CD4-positive, alpha-beta T cell treated with Interleukin-21 for 1 hour (primary cell): ENCODE measurements at places on chromosomes 2 and 18.

- DNase-seq = no peak
These were observed 17.3 kb upstream of the ARHGAP25 start for GRCh38 chr2:68717305-68717661.

GRCh38 chr2:16026816-16027501, 86.6 kb downstream of the MYCN start:
- DNase-seq = no peak

- no peak for DNase-seq
These were observed 13.2 kb downstream of the MEMO1 start for GRCh38 chr2:31997653-31998052.

- no peak for DNase-seq
These were observed 10.2 kb upstream of the PTPN4 start for GRCh38 chr2:119749477-119750012.

GRCh38 chr2:215160081-215160480, 21.7 kb upstream of the ABCA12 start:
- no peak for DNase-seq

DNA sequence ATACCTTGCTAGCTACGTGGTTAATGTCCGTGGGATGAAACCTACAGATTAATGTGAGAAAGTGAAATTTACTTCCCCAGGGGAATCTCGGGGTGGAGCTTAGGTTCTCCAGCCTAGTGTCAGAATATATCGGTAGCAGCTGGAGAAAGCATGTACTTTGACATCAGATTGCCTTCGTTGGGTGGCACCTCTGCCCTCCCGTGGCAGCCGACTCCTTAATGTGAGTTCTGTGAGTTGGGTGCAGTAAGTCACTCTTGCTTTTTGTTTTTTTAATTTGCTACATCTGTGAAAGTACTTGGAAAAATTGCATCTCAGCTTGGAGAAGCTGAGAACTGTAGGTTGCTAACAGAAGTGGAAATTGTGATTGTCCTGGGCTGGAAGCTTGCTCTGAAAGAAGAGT, 3.6 kb downstream of the KLF11 start:
- no peak for DNase-seq

- DNase-seq = no peak
These were observed 33.4 kb upstream of the PNO1 start for GRCh38 chr2:68124321-68124720.

GRCh38 chr2:43727634-43728014, 46.2 kb upstream of the DYNC2LI1 start:
- DNase-seq = no peak

DNA sequence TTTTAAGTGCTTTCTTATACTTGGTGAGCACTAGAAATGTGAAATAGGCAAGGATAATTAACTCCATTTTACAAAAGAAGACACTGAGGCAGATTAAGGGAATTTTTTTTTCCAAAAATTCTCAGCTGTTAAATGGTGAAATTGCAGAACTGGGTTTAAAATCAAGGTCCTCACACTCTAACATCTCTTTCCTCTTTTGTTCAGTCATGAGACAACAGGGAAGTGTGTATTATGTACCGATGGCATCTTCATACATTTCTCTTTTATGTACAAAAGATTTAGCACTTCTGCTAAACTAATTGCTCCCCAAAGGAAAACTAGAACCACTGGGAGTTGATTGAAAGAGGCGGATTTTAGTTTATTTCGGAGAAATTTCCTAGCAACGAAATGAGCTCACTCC, 203.0 kb downstream of the SETBP1 start:
- no peak for DNase-seq

GRCh38 chr18:80154293-80154692, 45.2 kb downstream of the ADNP2 start:
- DNase-seq = peak; percentile 43

DNA sequence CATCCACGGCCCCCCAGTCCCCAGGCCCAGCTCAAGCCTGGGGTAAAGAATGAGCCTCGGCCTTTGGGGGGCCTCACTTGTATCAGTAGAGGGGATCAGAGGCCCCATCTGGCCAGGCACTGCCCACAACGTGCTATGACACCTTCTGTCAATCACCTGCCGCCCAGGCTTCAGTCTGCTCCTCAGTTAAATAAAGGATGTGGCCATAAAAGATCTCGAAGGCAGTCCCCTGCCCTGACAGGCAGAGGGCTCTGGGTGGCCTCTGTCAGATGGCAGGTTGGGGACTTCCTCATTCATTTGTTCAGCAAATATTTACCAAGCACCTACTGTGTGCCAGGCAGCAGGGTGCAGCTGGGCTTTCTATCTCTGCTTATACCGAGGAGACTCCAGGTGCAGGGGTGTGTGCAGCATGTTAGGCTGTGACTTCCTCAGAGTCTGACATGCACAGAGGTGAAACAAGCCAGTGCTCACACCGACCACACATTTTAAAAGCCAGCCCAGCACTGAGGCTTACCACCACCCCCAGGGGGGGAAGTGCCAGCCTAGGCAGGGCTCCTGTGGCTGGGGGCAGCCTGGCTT, 166.4 kb downstream of the GALNT1 start:
- DNase-seq = no peak

GRCh38 chr2:150526827-150527226, 39.4 kb upstream of the RND3 start:
- no peak for DNase-seq

GRCh38 chr2:143807192-143807591, 678.0 kb downstream of the ARHGAP15 start:
- no peak for DNase-seq

DNA sequence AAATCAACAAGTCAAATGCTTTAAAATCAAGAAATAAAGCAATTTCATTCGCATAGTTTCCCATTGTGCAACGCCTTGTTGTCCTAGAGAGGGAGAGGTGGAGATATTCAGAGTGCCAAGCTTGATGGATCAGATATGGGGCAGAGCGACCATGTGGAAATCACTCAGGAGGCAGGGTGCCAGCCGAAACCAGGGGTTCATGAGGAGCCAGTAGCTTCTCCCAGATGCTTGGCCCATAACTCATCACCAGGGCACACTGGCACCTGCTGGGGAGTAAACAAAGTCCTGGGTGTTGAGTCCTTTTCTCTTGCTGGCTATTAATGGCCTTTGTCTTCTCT, 53.0 kb upstream of the ASAP2 start:
- DNase-seq = no peak

- DNase-seq = no peak
These were observed 56.1 kb downstream of the OSBPL6 start for GRCh38 chr2:178250429-178250828.

DNA sequence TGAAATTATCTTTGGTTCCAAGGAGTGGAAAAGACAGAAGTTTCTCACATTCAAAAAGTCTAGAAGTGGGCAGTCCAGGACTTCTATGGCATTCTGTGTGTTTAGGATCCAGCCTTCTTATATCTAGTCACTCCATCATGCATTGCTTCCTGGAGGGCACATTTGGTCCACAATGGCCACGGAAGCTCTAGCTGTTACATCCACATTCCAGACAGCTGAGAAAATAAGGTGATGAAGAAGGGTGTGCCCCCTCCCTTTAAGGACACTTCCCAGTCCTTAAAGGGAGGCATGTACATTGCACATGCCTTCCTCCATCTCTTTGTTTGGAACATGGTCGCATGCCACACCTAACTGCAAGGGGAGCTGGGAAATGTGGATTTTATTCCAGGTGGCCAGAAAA, 59.9 kb upstream of the BZW1 start:
- no peak for DNase-seq

DNA sequence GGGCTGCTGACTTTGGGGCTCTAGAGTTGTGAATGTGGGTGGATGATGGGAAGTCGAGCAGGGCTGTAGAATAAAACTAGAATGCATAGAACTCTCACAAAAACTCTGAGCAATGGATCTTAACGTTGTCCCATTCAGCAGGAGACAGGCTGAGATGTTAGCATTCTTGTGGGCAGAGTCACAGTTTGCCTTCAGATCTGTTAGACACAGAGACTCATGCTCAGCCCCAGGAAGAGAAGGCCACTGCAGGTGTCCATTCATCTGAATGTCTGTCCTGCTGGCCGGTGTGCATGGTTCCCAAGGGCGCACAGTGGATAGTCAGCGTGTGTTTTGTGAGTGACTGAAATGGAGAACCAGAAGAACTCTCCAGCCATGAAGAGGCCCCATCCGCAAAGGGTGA, 111.3 kb downstream of the TSN start:
- DNase-seq = no peak

DNA sequence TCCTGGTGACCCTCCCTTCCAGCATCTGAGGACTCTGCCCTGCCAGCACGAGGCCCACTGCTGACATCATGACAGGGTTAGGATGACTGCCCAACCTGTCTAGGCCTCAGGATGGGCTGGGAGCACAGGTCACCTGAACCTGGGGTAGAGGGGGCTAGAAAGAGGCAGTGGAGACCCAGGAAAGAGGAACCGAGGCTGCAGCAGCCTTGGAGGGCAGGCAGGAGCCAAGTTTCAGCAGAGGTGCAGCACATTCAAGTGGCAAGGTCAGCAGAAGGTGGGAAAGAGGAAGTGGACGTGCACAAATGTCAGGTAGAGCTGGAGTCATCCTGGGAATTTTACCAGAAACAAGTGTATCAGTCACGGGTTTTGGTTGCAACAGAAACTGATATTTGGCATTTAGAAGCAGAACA, 13.6 kb upstream of the RAB10 start:
- DNase-seq = no peak

DNA sequence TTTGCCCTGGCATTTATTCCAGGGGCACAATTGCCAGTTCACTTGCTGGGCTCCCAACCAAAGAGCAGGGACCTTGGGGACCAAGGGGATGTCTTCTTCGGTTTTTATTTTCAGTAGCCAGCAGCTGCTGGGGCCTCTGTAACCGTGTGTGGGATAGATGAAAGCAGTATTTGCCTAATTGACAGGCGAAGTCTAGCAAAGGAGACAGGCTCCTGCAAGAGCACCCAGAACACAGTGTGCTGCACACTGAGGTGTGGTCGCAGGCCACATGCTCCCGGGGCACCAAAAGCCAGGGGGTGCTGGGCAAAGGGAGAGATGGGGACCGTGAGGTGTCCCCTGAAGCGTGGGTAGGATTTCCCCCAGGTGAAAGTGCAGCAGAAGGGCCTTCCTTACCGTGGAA, 5.3 kb downstream of the SAG start:
- DNase-seq = no peak

GRCh38 chr2:26298638-26299393, 47.1 kb upstream of the SELENOI start:
- DNase-seq = peak; percentile 33

DNA sequence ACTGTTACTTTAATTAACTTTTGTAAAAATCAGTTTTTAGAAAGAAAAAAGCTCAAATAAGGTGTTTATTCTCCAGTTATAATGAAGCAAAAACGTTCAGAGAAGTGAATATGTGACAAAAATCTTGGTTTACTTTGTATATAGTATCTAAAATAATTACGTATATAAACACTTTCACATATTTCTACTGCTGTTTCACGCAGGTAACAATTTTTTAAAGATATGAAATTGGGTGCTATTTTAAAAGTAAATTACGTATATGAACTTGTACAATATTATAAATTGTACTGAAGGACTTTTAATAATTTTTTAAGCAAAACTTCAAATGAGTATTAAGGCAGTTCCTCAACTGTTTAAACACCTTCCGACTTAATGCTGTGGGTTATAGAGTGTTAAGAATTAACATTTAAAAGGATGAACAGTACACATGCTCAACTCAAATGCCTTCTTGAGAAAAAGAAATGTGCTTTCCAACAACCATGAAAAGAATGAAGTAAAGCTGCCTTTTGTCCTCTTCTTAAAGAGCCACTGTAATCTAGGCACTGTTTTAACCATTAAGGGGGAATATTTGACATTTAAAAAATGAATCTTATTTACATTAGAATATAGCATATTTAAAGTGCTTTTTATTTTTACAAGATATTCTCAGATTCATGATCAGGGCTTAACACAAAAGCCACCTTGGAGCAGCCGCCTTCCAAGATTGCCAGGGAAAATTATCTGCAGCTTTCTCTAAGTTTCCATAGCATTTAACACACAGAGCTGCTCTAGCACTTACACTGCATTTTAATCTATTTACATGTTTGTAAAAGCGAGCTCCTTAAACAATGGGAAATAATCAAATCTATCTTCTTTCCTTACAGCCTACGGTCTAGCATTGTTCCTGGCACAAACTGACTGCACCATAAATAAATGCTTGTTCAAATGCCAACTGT, 56.5 kb upstream of the CDKL4 start:
- DNase-seq = no peak

- no peak for DNase-seq
These were observed 119.8 kb downstream of the KYNU start for GRCh38 chr2:142997231-142997630.

GRCh38 chr2:71829008-71829407, 318.7 kb downstream of the CYP26B1 start:
- no peak for DNase-seq

DNA sequence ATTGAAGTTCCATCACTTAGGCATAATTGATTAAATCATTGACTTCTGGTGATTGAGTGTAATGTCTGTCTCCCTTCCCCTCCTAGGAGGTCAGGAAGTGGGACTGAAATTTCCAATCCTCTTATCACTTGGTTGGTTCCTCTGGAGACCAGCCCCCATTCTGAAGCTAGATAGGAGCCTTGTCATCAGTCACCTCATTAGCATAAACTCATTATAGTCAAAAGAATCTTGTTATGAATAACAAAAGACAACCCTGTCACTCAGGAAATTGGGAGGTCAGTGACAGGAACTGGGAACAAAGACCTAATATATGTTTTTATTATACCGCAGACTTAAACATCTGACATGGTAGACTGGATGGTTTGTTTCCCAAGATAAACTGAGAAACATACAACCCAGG, 60.7 kb upstream of the GAREM2 start:
- DNase-seq = no peak

- no peak for DNase-seq
These were observed 79.0 kb downstream of the SP100 start for GRCh38 chr2:230494980-230495379.

- DNase-seq = no peak
These were observed 55.9 kb downstream of the FEZ2 start for GRCh38 chr2:36541891-36542595.

- DNase-seq = no peak
These were observed 15.1 kb downstream of the IWS1 start for GRCh38 chr2:127511090-127511695.

- DNase-seq = no peak
These were observed 43.8 kb upstream of the SLC4A10 start for GRCh38 chr2:161580426-161580825.

DNA sequence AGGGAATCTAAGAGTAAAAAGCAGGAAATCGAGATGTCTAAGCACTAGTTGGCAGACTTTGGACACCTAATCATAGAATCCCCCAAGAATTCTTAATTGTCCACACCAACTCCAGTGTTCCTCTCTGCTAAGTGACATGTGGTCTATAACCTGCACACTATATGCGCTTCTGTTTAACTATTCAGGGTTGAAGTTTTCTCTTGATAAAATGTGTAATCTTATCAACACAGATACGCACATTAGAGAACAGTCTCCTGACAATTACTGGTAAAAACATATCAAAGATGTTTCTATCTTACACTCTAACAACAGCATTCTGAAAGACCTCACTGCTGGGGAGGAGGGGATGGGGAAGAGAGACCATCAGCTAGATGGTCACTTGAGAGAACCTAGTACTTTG, 3.9 kb downstream of the ABCB11 start:
- DNase-seq = no peak

- DNase-seq = no peak
These were observed 28.6 kb downstream of the STK17B start for GRCh38 chr2:196142825-196143224.
